ENCODE measurements at places on chromosomes 4 and X.
A peak's percentile ranks its signal among the peaks of the same experiment; 100 is the strongest.

GRCh38 chr4:52842792-52843191 lies 19.3 kb upstream of the RASL11B start:
- DNase-seq: no peak

DNA sequence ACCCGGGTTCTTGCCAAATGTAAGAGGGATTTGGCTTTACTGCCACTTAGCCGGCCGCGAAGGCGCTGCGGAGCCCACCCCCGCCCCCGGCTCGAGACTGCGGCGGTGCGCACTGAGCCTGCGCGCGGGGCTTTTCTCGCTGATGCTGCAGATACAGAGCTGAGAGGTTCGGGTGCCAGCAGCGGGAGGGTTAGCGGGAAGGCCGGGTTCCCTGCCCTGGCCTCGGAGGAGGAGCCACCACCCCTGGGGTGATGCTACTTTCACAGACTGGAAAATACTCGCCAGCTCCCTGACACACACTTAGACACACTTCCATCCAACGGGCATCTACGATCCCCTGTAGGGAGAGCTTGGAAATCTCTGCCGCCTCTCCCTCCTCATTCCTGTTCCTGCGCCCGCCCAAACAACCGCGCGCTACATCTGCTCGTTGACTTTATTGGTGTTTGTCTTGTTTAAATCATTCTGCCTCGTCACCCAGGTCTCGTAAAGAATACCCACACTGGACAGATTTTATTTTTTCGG lies 2.1 kb upstream of the PCDH7 start:
- peak; percentile 54 for DNase-seq

GRCh38 chrX:45348296-45348695 lies 147.6 kb upstream of the DIPK2B start:
- DNase-seq: no peak

DNA sequence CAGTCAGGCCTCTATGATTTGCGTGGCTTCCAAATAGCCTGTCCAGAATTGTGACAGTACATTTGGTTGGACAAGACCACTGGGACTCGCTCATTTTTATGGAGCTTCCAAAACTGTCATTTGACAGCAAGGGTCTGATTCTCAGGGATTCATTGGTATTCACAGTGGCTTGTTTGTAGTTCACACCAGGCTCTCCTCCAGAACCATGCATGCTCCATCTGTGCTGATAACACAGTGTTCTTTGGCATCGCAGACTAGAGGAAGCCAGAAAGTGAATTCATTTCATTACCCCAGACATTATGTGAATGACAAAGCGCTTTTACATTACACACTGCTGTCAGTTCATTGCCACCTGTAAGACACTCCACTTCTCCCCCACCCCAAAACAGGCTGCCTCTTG lies 208.3 kb downstream of the ARHGAP10 start:
- DNase-seq: no peak

GRCh38 chr4:67700116-67700737 lies 728 bp downstream of the UBA6 start:
- no peak for DNase-seq

DNA sequence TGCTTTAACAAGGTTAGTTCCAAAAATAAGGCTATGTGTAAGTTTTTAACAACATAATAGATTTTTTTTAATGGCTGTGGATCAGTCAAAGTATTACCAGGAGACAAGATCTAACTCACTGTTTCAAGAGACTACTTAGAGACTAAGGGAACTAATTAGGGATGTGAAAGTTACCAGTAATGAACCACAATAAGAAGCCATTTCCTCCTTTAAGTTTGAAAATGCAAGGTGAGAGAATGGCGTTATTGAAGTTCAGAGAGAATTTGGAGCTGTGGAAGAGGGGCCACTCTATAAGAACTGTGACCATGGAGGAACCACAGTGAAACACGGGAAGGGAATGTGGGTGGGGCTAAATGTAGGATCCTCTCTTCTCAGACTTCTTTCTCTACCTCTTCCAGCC lies 624.2 kb downstream of the GLUD2 start:
- DNase-seq: no peak

- no peak for DNase-seq
These were observed 184.7 kb upstream of the ETNPPL start for GRCh38 chr4:108947526-108947925.

- peak; percentile 57 for DNase-seq
These were observed 33.1 kb downstream of the OSTC start for GRCh38 chr4:108683479-108683878.

GRCh38 chrX:123075947-123076561 lies 108.0 kb upstream of the GRIA3 start:
- no peak for DNase-seq

- no peak for DNase-seq
These were observed 2.7 kb upstream of the FGF5 start for GRCh38 chr4:80263541-80264351.

GRCh38 chrX:148504506-148504905 lies 4.1 kb downstream of the AFF2 start:
- DNase-seq: no peak

- DNase-seq: no peak
These were observed 181.2 kb upstream of the PPP3CA start for GRCh38 chr4:101528526-101528925.

DNA sequence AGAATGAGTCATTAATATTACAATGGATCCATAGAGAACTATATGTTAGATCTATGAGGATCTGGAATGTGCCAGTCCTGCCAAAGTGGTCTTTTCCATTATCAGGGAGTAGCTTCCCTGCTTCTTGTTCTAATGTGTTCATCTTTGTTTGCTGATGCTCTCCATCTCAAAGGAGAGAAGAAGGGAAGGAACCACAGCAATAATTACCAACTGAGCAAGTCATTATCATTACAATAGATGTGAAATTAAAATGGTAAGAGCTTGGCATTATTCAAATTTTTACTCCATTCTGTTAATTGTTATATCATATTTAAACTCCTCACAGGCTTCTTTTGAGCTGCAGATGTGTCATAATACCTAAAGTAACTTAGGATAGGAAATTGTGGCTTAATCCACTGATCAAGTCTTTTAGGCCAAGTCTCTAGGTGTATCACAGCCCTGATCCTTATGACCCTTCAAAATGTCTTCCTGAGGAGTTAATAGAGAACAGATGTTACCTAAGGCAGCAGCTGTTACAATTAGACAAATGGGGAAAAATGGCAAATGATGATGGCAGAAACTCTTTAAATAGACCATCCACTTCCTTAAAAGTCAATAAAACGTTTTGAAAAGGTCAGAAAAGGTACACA lies 1492.7 kb upstream of the IGFBP7 start:
- DNase-seq: no peak

GRCh38 chr4:146443525-146443924 lies 78.2 kb downstream of the SLC10A7 start:
- no peak for DNase-seq
